Type B pancreatic cell (in vitro differentiated cells): ENCODE measurements at places on chromosomes 13 and 19.

DNA sequence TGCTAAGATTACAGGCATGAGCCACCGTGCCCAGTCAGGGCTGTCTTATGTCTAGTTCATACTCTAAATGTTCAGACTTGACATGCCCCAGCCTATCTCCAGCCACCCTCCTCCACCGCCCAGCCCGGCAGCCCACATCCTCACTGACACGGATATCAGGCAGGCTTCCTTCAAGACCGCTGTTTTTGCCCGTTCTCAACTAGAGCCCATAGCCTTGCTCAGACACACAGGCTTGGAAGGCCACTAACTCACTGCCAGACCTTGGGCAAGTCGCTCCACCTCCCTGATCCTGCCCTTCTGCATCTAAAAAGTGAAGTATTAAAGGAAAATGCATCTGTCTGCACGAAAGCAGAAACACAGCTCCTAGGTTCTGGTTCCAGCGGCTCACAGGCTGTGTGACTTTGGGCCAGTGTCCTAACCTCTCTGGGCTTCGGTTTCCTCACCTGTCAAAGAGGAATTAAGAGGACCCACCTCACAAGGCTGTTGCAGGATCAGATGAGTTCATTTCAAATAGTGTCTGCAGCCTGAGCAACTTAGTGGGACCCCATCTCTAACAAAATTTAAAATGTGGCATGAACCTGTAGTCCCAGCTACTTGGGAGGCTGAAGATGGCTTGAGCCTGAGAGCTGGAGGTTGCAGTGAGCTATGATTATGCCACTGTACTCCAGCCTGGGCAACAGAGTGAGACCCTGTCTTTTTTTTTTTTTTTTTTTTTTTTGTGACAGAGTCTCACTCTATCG, 14.5 kb upstream of the CERS4 start:
- DNase-seq = no peak

DNA sequence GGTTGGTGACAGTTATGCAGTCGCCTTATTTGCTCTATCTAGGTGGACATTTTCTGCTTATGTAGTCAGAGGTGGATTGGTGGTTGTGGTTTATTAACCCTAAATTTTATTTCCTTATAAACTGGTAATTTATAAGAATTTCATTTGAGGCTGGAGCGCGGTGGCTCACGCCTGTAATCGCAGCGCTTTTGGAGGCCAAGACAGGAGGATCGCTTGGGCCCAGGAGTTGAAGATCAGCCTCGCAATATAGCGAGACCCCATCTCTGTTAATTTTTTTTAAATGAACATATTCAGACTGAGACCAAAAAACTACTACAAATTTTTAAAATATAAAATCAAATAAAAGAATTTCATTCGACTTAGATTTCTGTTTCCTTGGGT, 810 bp downstream of the ZNF627 start:
- DNase-seq = no peak

DNA sequence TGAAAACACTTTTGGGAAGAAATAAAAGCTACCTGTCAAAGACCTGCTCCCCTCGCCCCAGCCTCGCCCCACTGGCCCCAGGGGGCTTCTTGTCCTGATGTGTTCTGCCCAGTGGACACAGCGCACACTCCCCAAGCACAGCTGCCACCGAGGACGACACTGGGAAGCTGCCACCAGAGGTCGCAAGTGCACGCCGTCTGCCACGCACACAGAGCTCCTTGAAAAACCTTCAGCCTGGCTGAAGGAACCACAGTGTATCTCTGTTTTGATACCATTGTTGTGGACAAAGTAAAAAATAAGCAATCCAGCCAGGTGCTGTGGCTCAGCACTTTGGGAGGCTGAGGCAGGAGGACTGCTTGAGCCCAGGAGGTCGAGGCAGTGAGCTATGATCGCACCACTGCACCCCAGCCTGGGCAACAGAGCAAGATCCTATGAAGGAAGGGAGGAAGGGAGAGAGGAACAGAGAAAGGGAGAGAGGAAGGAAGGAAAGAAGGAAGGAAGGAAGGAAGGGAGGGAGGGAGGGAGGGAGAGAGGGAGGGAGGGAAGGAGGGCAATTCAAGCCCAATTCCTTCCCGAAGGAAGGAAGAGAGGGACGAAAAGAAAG, 57.3 kb downstream of the CEBPG start:
- DNase-seq = no peak

DNA sequence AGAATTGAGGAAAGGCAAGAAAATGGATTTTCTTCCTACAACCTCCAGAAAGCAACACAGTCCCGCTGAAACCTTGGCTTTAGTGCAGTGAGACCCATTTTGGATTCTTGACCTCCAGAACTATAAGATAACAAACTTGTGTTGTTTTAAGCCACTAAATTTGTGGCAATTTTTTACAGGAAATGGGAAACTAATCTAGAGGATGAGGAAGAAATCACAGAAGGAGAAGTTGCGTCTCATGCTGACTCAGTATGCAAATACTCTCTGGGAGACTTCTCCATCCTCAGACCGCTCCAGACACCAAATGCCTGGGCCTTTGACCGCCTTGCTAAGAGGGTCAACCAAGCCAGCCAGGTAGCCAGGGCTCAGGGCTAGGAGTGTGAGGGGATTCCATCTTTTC, 13.1 kb upstream of the CEACAM16 start:
- DNase-seq = no peak

DNA sequence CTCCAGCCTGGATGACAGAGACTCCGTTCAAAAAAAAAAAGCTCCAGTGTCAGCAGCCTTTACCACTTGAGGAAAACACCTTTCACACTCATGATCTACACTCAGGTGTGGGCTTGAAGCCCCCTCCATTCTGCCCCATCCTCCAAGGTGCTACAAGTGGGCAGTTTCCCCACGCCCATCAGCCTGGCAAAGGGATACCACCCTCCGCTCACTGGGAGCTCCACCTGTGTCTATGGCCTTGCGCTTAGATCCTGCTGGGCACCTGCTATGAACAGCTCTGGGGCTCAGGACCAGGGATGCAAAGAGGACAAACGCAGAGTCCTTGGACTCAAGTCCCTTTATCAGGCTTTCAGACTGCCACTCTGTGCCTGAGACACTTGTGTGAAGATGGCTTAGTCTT, 127.8 kb downstream of the CRYL1 start:
- no peak for DNase-seq

DNA sequence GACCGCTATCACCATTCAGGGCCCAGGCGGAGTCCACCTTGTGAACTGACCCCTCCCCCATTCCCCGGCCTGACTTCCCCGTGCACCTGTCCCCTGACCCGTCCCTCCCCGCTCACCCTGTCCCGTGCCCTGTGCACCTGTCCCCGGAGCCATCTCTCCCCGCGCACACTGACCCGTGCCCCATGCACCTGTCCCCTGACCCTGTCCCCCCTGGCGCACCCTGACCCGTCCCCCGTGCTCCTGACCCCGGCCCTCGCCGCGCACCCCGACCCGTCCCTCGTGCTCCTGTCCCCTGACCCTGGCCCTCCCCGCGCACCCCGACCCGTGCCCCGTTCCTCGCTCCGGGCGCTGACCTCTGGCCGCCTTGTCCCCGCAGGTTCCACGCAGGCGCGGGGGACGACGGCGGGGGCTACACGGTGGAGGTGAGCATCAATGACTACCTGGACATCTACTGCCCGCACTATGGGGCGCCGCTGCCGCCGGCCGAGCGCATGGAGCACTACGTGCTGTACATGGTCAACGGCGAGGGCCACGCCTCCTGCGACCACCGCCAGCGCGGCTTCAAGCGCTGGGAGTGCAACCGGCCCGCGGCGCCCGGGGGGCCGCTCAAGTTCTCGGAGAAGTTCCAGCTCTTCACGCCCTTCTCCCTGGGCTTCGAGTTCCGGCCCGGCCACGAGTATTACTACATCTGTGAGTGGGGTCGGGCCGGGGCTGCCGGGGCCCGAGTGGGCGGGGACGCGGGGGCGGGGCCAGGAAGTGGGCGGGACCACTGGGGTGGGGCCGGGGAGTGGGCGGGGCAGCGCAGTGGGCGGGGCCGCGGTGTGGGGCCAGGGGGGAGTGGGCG, 9.7 kb downstream of the EFNA2 start:
- no peak for DNase-seq

- DNase-seq = no peak
Observed at GRCh38 chr13:97001636-97002035, 7.4 kb upstream of the OXGR1 start.

DNA sequence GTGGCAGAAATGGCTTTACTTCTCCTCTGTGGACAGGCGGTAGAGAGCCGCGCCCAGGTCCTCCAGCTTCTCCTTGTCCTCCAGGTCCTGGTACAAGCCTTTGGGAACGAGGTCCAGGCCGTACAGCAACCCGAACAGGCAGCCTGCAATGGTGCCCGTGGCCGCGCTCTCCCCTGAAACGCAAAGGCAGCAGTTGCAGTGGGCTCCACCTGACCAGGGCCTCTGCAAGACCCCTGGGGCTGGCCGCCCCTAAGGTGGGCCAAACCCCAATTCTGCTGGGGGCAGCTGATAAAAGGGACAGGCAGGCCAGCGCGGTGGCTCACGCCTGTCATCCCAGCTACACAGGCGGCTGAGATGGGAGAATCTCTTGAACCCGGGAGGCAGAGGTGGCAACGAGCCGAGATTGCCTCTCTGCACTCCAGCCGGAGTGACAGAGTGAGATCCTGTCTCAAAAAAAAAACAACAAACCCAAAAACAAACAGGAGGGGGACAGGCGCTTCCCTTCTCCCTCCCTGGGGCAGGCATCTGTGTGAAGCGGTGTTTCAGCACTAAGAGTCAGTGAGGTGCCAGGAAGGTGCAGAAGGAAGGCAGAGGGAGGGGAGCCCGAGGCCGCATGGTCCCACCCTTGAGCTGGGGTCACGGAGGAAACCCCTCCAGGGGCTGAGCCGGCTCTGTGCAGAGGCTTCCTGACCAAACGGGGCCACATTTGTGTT, 30.3 kb downstream of the ADPRHL1 start:
- DNase-seq = no peak

DNA sequence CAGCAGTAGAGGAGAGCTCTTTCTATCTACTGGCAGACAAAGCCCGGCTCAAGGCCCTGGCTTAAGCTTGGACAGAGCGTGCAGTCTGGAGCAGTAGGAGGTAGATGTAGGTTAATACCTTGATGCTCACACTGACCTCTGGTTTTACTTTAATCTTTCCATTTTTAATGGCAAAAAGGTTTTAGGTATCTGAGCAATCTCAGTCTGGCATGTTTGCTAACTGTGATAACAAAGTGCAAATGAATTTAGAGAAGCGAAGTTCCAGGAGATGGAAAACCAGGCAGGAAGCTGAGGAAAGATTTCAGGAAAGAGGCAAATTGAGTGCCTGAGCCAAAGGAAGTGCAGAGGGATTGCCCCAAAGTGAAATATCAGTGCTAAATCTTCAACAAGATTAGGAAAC, 356.6 kb downstream of the FOXO1 start:
- no peak for DNase-seq

DNA sequence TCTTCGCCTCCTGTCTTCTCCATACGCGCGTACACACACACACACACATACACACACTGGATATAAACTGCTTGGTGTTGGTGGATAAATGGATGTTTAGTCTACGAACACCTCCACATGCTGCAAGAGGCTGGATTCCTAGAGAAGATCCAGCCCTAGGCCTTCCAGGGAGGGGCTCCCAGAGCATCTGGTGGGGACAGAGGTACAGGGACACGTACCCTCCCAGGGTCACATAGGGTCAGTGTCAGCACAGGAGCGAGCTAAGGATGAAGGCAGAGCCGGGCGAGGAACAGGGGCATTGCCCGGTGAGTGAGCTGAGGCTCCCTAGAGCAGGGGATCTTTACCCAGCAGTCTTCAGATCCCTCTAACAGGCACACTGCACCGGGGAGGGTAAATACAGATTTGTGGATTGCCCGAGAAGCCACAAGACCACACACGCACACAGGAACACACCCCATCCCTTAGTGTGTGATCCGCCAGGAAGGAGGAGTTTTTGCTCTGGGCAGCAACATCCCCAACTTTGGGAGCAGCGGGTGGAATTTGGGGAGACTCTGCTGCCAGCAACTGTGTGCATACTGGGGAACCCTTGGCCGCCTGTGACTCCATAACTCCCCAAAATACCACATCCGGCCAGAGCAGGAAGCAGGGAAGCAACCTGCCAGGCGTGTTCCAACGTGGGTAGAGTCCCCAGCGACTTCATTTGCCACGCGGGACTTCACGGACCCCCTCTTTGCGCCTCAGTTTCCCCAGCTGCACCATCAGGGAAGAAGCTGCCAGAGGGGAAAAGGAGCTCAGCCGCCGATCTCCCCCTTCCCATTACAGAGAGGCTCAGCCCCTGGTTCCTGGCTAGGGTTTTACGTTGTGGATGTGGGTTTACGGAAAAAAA, 5.8 kb upstream of the TLE2 start:
- no peak for DNase-seq

DNA sequence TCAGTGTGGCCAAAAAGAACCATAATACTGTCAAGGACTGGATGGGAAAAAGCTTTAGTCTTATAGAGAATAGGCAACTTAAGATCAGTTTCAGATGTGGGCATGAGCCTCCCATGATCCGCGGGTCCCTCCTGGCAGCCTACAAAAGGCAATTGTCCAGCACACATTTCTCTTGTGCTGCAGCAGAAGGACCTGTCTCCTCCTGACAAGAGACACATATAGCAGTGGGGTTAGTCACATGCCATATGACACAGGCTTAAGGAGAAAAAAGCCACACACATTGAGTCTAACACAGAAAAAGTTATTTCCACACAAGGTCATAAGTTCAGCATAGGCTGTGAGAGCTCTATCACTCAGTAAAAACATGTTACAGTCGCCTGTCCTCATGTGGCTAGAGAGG, 1378.7 kb upstream of the PRR20A start:
- no peak for DNase-seq

- DNase-seq = no peak
Observed at GRCh38 chr13:41409611-41410010, 47.7 kb upstream of the RGCC start.

GRCh38 chr13:59099182-59099974, 1064.3 kb downstream of the DIAPH3 start:
- DNase-seq = no peak

DNA sequence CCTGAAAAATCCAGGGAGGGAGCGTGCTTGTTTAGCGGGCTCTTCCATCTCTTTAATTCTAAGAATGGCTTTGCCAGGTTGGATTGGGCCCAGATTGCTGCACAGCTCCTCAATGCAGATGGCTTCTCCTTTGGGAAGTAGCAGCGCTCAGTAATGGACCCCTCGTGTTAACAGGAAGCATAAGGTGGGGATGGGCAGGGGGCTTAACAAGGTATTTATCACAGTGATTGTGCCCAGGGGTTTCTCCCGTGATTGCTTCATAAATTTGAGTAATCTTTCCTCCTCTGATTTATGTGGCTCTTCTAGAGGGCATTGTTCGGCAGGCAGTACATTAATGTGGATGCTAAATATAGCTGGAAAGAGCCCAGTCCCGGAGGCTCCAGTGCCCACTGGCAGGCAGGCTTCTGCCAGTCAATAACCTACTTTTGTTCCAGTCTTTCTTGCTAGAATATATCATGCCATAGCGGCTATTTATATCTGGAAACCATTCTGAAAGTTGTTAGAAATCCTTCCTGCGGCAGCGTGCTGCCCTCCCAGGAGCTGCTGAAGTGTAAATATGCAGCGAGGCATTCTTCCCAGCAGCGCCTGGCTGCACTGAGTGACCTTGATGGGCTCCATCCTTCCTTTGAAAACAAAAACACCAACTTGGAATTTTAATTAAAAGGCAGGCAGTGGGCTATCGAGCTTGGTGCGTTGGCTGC, 65.0 kb downstream of the FGF9 start:
- no peak for DNase-seq

- no peak for DNase-seq
Observed at GRCh38 chr19:38657633-38658222, 10.3 kb downstream of the ACTN4 start.

GRCh38 chr19:289651-290371, 1.4 kb downstream of the PLPP2 start:
- no peak for DNase-seq

- no peak for DNase-seq
Observed at GRCh38 chr19:16342002-16342715, 17.5 kb downstream of the KLF2 start.

- no peak for DNase-seq
Observed at GRCh38 chr19:35963514-35963913, 27.3 kb downstream of the LRFN3 start.
